ENCODE measurements at places on chromosomes 5 and 9.

DNA sequence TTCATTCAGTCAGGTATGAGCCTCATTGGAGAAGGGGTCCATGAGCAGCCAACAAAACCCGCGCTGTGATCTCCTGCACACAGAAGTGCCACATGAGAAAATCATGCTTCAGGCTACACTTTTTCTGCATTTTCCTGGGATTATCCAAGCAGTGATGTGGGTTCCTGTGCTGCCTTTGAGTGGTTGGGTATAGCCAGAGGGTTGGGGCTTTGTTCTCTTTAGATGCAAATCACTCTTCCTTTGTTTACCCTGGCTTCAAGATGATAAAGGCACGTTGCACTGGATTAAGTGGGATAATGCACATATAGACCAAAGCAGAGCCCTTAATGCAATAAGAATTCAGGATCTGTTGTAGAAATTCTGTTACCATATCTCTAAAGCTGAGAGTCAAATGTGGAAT lies 18.7 kb downstream of the ECM2 start:
- DNase-seq, result no peak

- no peak for DNase-seq
These were observed 28.1 kb downstream of the SLC22A4 start for GRCh38 chr5:132322266-132322665.

- no peak for DNase-seq
These were observed 69.3 kb upstream of the STC2 start for GRCh38 chr5:173397516-173397915.

- no peak for DNase-seq
These were observed 375.2 kb downstream of the ARRDC3 start for GRCh38 chr5:91007780-91008402.

GRCh38 chr5:128228521-128228920 lies 145.0 kb downstream of the SLC12A2 start:
- DNase-seq, result no peak

- DNase-seq, result no peak
These were observed 69.9 kb downstream of the PLPPR1 start for GRCh38 chr9:101098392-101098791.

DNA sequence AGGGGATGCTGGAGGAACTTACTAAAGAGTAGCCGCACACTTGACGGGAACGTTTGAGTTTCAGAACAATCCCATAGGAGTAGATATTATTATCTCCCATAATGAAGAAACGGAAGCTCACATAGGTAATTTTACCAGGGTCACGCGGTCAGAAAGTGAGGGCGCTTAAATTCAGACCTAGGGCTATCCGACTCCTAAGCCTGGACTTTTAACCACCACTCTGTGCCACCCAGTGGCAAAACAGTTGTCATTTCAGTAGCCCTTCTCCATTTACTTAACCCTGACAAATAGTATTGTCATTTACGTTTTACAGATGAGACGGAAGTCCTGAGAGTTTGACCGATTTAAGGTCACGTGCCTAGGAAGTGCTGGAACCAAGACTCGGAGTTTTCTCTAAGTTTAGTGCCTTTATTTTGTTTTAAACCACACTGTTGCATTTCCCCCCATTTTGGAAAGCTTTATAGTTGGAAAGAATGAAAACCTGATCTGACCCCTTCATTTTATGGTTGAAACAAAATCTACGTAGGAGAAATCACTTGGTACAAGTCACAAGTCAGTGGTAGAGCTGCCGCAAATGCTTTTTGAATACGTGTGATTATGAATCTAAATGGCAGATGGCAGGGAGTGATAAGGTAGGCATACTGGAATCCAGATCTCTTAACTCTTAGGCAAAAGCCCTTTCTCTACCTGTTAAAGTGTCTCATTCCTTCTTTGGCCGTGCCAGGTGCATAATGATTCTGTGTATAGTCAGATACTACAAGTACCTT lies 650 bp downstream of the MRRF start:
- no peak for DNase-seq

- DNase-seq, result no peak
These were observed 190.3 kb downstream of the TMEM167A start for GRCh38 chr5:82886911-82887310.

- DNase-seq, result no peak
These were observed 6.2 kb downstream of the TENT4A start for GRCh38 chr5:6719417-6719816.

GRCh38 chr5:109506556-109506955 lies 96.8 kb upstream of the PJA2 start:
- no peak for DNase-seq

- no peak for DNase-seq
These were observed 99.3 kb upstream of the NIPBL start for GRCh38 chr5:36777105-36777757.

GRCh38 chr5:72523960-72524582 lies 16.9 kb upstream of the ZNF366 start:
- no peak for DNase-seq

- DNase-seq, result no peak
These were observed 42.3 kb downstream of the ZFAND5 start for GRCh38 chr9:72322678-72323077.

DNA sequence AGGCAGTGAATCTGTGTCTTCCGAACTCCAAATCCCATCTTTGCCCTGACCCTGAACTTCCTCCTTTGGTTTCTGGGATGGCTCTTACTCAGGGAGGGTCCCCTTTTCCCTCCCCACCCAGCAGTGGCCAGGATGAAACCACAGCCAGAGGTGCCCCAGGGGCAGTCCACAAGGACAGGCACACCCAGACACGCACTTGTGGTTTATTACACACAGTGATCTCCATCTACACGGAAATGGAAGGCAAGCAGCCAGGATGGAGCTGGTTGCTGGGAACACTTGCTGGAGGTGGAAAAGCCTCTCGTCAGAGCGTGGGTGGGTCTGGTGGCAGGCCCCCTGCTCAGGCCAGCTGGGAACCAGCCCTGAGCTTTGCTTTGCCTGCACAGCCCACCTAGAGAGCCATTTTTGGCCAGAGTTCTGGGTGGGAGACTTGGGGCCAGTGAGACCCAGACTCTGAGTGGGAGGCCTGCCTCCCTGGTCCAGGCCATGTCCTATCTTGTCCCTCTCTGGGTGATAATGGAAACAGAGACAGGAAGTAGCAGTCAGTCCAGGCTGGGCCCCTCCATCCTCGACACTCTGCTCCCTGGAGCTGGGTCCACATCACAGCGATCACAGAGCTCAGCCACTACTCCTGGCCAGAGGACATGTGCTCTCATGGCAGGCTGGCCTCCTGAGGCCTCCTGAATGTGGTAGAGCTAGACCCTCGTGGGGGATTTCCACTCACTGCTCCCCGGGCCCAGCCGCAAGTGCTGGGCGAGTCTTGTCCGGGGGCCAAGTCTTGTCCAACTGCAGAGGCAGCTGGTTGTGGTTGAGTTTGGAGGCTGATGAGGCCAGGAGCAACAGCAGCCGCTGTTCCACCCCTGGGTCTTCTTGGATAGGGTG lies 5.1 kb upstream of the PHYKPL start:
- no peak for DNase-seq

GRCh38 chr5:172896465-172896864 lies 62.4 kb downstream of the ERGIC1 start:
- no peak for DNase-seq

- no peak for DNase-seq
These were observed 248.5 kb upstream of the PANK3 start for GRCh38 chr5:168827636-168828035.

DNA sequence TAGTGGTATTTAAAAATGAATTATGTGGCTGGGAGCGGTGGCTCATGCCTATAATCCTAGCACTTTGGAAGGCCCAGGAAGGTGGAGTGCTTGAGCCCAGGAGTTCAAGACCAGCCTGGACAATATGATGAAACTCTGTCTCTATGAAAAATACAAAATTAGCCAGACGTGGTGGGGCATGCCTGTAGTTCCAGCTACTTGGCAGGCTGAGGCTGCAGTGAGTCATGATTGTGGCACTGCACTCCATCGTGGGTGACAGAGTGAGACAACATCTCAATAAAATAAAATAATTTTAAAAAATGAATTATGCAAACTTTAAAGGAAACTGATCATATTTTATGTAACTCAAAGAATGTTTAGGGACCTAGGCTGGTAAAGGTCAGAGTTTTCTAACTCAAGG lies 310.8 kb upstream of the DMRT1 start:
- no peak for DNase-seq

- DNase-seq, result no peak
These were observed 23.3 kb downstream of the CSF2 start for GRCh38 chr5:132096904-132097303.
